Thymus (tissue), 14 donors: ENCODE measurements at places on chromosomes 11 and 22. TPM values are rescaled to one million over a fixed set of nuclear protein-coding genes. Genes with fewer than 3 reads are reported as not detected.

DNA sequence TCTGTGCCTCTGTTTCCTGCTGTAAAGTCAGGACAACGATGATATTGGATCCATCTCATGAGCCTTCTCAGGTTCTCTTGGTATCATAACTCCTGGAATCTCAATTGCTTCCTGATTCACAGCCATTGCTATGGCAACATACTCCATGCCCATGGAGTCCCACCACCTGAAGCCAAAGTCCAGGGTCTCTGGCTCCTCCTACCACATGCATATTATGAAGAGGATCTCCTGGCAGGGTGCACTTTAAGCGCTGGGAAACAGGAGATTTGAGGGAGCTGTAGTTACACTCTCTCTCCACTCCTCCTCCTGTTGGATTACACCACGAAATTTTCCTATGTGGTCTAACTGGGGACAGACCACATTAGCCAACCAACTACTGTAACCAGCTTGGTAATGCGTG lies 130.9 kb upstream of the SEZ6L start:
- H3K4me1 ChIP-seq: no peaks in the 10 kb centered on the region
- no peak overlapping the region for H3K4me3 ChIP-seq
- H3K27me3 ChIP-seq: no peaks in the 10 kb centered on the region
- DNase-seq: no peak
- H3K36me3 ChIP-seq: no peaks in the 10 kb centered on the region

GRCh38 chr22:43570531-43571165 lies 158.8 kb downstream of the MPPED1 start:
- no peak overlapping the region for H3K27ac ChIP-seq
- H3K4me1 ChIP-seq: no peaks in the 10 kb centered on the region
- no peak overlapping the region for H3K4me3 ChIP-seq
- H3K27me3 ChIP-seq: peaks cover 6% of the 10 kb centered on the region
- DNase-seq: no peak

- no peaks in the 10 kb centered on the region for H3K36me3 ChIP-seq
- DNase-seq: no peak
- no peak overlapping the region for H3K4me3 ChIP-seq
Measured at GRCh38 chr11:11552529-11553087, 69.2 kb downstream of the GALNT18 start.

The ANO9 gene
- 26.3 TPM for total RNA-seq

The ARHGAP20 gene
- 0.57 TPM for total RNA-seq

The STIP1 gene
- total RNA-seq: 94.1 TPM

The CRYBB1 gene
- total RNA-seq: 0.85 TPM

The MRGPRG gene
- total RNA-seq: not detected

The ALKBH3 gene
- total RNA-seq: 36.0 TPM

The NCAM1 gene
- total RNA-seq: 0.47 TPM
